ENCODE measurements at places on chromosomes 12 and 14. TPM values are rescaled to one million over a fixed set of nuclear protein-coding genes. Genes with fewer than 3 reads are reported as not detected.

DNA sequence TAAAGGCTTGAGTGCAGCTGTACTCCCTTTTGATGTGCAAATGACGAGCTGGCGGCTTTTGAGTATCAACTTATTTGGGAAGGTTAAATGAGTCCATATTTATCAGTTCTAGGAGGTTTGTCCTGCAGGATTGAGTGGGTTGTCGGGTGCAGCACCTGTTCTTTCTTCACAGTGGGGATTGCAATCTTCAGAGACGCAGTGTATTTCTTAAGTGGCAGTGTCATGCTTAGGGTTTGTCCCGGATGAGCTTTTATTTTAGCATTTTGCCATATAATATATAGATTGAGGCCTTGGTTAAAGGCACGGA is 1.2 kb downstream of the FUT8 start:
- H3K4me1 ChIP-seq = peaks cover 11% of the 10 kb centered on the region
- no peak for DNase-seq
- no peaks in the 10 kb centered on the region for H3K27me3 ChIP-seq
- H3K4me3 ChIP-seq = peak overlapping the region; percentile 83
- no peaks in the 10 kb centered on the region for H3K36me3 ChIP-seq
- H3K27ac ChIP-seq = peak overlapping the region; percentile 95

DNA sequence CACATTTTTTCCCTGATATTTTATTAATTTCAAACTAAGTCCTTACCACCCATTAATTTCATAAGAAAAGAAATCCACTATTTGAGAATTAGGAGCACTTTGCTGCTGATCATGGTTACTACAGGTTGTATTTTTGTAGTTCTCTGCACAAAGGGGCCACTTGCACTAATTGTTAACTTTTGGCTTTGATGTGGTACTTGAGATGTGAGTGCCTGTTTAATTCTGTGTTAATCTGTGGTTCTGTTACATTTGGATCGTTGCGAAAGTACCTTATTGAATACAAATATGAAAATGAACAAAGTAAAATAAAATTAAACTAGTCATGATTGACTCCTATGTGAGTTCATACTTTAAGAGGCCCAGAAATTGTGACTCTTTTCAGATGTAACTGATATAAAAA is 374.9 kb upstream of the RGS6 start:
- no peaks in the 10 kb centered on the region for H3K36me3 ChIP-seq
- no peak for DNase-seq
- H3K27ac ChIP-seq = no peak overlapping the region
- peaks cover 15% of the 10 kb centered on the region for H3K4me1 ChIP-seq
- no peaks in the 10 kb centered on the region for H3K27me3 ChIP-seq

DNA sequence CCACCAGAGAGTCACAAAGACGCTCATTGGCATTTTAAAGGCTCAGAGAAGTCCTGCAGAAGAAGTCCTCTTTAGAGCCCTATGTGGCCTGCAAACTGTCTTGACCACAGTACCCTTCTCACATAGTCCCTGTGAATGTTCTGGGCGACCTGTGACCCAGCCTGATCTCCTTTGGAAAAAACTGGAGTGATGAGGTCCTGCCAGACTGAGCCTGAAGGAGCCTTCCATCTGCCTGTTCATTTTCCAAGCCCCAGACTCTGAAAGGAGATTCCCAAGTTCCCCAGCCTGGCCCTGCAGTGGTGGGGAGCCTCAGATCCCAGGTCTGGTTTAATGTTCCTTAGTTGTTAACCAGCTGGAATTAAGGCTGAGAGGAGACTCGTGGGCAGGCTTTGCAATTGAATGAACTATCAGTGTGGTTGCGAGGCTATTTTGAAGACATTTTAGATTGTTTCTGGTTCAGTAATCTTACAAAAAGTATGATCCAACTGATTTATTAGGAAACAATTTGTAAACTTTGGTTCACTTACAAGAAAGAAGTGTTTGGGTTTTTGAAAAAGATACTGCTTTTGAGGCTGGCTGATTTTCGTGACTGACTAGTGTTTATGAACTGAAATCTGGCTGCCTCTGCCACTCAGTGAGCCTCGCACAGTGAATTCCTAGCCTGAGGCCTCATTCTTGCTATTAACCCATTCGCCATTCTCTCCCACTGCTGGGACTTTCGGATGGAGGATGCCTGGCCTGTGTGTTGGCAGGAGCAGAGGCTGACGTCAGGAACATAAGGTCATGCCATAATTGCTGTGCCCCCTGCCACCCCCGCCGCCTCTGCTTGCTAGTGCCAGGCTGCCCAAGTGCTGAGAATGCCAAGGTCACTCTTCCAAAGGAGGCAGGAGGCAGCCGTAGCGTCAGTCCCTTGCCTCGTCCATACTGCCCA is 249.0 kb downstream of the CACNA1C start:
- H3K4me1 ChIP-seq = peaks cover 3% of the 10 kb centered on the region
- DNase-seq = no peak
- H3K36me3 ChIP-seq = no peaks in the 10 kb centered on the region

GRCh38 chr14:70909733-70910614 is 2.7 kb downstream of the PCNX1 start:
- H3K4me1 ChIP-seq = peaks cover 25% of the 10 kb centered on the region
- DNase-seq = no peak
- peak overlapping the region; percentile 97 for H3K4me3 ChIP-seq
- peak overlapping the region; percentile 100 for H3K27ac ChIP-seq
- no peaks in the 10 kb centered on the region for H3K27me3 ChIP-seq

- no peaks in the 10 kb centered on the region for H3K36me3 ChIP-seq
- DNase-seq = no peak
- H3K27ac ChIP-seq = no peak overlapping the region
- no peaks in the 10 kb centered on the region for H3K4me1 ChIP-seq
- H3K4me3 ChIP-seq = no peak overlapping the region
- H3K27me3 ChIP-seq = no peaks in the 10 kb centered on the region
Measured at GRCh38 chr12:80580254-80580653, 127.2 kb upstream of the MYF6 start.

Gene GALNT9
- total RNA-seq = not detected

Gene CLEC7A
- total RNA-seq = 17.4 TPM
